ENCODE measurements at places on chromosomes 2 and 18.
A peak's percentile ranks its signal among the peaks of the same experiment; 100 is the strongest.

DNA sequence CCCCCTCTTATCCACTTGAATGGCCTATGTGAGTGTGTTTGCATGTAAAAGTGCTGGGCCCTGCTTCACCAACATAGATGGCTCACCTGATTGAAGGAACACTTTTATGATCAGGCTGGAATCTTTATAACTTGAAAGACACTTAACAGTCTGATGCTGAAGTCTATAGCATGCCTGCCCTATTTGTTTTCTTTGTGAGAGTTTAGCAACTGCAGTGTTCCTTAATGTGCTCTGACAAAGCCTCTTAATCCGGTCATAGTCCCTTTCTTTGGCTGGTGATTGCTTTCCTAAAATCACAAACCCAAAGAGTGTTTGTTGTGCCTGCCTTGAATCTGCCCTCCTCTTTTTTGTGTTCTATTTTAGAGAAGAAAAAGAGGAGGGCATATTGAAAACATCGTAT, 1382.8 kb upstream of the CELF4 start:
- DNase-seq: no peak

DNA sequence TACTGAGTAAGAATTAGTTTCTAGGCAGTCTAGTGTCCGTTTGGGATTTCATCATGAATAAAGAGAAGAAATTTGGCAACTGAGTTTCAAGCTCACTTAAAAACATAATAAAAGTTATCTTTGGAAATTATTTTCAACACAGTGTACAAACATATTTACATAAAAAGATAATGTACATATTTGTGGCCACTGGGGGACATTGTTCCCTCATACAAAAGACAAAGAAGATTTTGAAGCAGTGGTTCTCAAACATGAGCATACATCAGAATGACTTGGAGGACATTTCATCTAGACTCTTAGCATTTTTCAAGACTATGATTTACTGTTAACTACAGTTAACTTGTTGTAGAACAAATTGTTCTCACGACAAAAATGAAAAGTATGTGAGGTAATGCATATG, 15.7 kb upstream of the TTC21B start:
- DNase-seq: no peak

DNA sequence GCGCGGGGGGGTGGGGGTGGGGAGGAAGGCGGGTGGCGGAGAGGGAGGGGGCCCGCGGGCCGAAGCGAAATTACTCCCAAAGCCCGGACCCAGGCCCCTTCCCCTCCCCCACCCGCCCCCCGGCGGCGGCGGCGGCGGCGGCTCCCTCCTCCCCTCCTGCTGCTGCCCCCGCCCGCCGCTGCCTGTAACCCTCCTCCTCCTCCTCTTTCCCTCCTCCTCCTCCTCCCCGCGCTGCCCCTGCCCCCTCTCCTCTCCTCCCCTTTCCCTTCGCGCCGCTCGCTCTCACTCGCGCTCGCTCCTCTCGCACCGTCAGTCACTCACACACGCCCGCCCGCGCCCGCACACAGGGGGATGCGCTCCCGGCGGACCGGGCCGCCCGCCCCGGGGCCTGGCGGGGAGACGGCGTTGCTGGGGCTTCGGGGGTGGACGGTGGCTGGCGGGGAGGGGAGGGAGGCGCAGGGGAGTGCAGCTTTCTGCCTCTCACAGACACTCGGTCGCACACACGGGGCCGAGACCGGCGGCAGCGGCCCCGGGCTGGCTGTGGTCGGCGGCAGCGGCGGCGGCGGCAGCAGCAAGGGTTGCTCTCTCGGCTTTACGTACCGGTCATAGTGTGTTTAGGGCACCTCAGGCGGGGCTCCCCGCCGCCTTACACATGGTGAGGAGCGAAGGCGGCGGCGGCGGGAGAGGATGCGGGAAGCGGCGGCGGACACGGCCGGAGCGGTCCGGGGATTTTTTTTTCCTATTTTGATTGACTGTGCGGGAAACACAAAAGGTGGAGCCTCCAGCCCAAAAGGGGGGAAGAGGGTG, 405 bp downstream of the SP3 start:
- peak; percentile 86 for DNase-seq

GRCh38 chr2:71721669-71722068, 268.3 kb downstream of the DYSF start:
- no peak for DNase-seq

DNA sequence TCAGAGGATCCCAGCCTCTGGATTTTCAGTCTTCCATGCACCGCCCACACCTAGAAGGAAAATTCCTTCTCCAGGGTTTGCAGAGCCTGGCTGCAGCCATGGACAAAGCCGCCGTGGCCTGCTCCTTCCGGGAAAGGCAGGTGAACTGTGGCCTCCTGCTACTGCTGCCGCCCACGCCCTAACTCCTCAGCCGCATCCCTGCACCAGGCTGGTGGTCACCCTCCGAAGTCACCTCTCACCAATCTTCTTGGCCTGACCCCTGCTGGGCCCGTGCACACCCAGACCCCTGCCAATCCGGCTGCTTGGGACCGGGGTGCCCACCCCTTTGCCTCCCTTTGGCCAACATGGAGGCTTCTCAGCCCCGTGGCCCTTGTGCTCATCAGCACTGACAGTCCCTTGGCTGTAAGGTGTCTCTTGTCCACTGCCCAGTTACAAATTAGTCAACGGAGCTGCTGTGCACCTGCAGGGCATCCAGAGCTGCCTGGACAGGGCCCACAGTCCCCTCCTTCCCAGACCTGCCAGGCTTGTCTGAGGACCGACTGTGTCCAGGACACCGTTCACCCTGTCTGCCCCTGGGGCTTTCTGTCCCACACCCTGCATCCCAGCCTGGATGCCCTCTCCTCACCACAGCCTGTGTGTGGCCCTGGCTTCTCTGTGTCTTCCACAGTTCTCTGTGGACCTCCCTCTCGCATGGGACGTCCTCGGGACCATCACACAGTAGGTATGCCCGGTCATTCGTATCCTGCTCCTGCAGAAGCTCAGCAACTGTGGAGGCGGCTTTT, 130.1 kb upstream of the TPO start:
- DNase-seq: no peak

GRCh38 chr2:77268626-77269025, 253.6 kb downstream of the LRRTM4 start:
- no peak for DNase-seq

GRCh38 chr2:111246620-111247061, 125.9 kb downstream of the BCL2L11 start:
- DNase-seq: no peak

GRCh38 chr2:128069769-128070168, 21.2 kb upstream of the UGGT1 start:
- DNase-seq: no peak

DNA sequence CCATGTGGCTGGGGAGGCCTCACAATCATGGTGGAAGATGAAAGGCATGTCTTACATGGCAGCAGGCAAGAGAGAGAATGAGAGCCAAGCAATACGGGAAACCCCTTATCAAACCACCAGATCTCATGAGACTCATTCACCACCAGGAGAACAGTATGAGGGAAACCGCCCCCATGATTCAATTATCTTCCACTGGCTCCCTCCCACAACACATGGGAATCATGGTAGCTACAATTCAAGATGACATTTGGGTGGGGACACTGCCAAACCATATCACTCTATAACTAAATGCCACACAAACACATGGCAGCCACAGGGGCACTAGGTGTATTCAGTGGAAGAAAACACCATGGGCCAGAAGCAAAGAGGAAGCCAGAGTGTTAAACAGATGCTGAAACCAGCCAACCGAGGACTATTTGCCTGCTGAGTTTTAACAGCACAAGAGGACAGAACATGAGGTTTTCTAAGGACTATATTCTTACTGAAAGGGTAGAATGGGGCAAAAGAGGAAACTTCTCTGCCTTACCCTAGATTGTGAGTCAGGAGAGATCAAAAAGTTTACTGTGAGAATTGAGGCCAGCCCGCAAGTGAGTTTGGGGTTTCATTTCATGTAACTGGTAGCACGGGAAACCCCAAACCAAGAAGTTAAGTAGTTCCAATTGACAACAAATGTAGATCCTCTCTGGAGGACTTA, 49.2 kb downstream of the SIGLEC15 start:
- peak; percentile 63 for DNase-seq

- DNase-seq: peak; percentile 68
Observed at GRCh38 chr2:233350708-233351107, 3.6 kb upstream of the DGKD start.

GRCh38 chr2:31401580-31401979, 13.0 kb downstream of the XDH start:
- no peak for DNase-seq

DNA sequence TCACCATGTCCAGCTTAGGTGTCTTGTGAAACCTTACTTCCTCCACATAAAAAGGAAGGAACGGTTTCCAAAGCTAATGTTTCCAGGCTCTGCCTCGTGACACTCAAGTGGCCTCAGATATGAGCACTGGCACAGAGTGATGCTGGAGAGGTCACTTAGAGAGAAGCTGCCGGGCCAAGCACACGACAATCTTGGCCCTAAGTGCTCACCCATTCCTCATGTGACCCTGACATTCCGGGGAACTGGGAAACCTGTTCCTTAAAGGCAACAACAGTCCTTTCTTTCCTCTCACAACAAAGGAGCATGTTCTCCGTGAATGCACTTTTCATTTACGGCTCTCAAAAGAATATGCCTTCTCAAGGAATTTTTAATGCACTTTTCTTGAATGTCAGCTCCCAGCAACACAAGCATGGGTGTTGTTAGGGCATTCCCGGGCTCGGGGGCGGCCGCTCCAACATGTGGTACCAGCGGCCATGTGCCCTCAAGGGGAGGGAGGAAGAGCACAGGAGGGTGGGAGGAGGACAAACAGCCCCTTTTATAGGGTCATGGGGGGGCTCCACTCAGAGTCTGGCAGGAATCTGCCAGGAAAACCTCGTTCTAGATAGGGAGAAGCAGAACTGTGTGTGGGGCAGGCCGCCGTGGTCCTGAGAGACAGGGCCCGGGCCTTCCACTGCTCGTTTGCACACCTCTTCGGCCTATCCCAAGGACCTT, 118.6 kb downstream of the MBP start:
- peak; percentile 87 for DNase-seq

DNA sequence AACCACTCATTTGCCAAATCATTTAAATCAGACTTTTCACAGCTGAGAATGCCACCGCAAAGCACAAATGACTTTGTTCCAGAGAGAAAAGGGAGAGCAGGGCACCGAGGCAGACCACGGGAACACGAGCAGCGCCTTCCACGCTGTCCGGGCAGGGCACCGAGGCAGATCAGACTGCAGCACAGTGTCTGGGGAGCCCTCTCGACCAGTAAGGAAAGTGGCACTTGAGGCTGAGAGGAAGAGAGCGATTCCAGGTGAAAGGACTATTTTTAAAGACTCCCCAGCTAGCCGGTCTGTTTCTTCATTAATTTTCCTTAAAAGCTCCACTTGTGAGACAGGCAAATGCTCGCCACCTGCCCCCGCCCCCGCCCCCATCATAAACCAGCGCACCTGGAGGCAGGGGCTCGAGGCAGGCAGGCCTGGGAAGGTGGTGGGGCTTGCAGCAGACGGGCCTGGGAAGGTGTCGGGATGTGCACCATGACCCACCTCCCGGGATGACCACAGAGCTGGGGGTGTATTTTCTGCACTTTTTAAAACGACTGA, 80.9 kb upstream of the CTDP1 start:
- DNase-seq: no peak

GRCh38 chr2:204237416-204237815, 300.9 kb downstream of the ICOS start:
- no peak for DNase-seq

DNA sequence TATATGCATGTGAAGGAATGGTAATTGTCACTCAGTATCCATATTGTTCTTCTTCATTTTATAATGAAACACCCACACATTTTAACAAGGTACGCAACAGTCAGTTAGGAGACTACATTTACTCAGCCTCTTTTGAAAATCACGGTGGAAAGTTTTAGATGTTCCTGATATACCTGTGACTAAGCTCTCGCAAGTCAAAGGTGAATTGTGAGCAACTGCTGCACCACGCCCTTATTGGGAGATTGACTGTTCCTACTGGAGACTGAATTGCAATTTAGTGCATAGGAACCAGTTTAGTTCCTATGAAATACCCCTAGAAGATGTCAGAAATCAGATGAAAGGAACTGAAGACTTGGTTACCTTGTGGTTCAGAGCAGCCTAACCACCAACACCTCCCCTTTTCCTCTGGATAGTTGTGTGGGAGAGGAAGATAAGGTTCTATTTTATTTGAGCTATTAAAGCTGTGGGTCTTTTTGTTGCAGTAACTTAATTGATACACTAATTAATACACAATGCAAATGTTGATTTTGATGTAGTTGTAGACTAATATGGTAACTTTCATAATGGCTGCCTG, 1280.5 kb upstream of the CDH2 start:
- no peak for DNase-seq

- no peak for DNase-seq
Observed at GRCh38 chr2:10604604-10605003, 85.2 kb downstream of the NOL10 start.

- no peak for DNase-seq
Observed at GRCh38 chr2:70255637-70256314, 2.2 kb upstream of the PCYOX1 start.

DNA sequence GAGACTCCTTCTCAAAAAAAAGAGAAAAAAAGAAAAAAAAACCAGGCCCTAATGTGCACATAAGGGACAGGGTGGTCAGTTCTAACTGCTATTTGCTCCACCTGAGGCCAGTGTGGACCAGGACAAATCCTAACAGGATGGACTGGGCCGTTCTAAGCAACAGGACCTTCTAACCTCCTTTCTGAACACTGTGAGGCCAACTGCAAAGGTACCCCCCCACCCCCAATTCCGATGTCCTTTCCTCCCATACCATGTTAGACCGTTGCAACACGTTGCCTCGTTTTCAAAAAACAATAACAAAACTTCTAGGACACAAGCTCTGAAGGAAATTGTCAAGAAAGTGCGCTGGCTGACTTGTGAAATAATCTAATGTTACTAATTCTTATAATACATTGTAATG, 1.2 kb downstream of the THAP4 start:
- no peak for DNase-seq
